ENCODE measurements at places on chromosomes 4 and X.

- DNase-seq: no peak
Observed at GRCh38 chr4:93394545-93395081, 433.9 kb upstream of the ATOH1 start.

DNA sequence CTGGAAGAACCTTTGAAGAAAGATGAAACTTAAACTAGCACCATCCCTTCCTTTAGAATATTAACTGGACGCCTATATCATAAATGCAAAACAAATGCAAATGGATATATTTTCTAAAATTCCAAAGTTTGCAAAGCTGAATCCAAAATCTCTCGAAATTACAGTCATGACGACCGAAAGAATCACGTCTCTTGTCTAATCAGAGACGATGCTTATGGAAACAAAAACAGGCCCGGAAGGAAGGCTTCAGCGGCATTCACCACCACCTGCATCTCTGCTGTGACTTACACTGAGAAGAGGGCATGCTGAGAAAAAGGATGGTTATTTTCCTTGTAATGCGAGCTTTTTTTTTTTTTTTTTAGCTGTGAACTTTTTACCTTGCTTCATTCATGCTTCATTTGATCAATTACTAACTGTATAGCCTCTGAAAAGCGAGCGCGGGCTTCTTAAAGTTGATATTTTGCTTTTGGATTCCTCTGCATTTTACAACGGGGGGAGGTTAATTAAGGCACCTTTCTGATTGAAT lies 209.3 kb downstream of the SOWAHB start:
- no peak for DNase-seq

DNA sequence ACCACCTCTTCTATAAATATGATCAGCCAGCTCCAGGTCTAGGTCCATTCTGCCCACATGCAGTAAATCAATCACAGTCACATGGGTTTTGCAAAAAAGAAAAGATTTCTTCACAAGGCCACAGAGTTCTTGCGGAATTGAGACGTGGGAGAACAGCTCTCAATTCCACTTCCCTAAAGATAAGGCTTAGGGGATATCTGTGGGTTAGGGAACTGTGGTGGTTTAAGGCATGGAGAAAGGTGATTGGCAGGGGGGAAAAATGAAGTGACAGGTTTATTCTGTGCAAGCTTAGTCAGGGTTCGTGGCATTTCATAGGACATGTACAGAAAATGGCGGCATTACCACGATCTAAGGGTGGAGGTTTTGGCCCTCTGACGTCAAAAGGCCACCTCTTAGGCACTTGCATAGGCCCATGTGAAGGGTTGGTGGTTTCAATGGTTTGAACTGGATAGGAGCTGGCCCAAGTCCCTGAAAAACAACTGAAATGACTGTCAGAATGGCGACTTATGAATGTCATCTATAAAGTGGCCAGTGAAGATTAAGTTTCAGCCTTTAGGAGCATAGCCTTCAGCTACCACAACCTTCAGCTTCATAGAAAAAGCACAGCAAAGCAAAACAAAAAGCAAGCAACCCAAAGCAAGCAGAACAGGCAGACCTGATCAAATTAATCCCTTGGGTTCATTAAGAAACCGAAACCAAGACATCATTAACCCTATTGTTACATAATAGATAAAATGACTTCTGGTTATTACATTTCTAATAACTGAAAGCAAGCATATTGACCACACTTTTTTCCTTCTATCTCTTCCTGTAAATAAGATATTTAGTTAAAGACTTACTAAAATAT lies 289.8 kb upstream of the SFRP2 start:
- no peak for DNase-seq

DNA sequence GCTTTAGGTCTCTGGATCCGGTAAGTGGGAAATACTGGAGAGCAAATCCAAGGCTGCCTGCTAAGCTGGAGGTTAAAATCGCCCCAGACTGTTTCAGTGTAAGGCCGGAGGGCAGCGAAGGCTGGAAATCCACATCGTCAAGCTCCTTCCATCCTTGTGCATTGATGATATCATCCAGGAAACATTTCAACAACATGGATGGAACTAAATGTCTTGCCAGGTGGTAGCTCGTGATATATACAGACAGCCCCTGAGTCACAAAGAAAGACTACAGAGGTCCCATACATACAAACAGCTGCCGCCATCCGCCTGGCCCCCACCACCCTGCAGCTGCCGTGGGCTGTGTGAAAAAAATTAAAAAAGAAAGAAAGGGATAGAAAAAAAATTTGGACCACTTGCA lies 148.9 kb upstream of the RBPJ start:
- no peak for DNase-seq

GRCh38 chr4:126486377-126486776 lies 1146.4 kb upstream of the INTU start:
- DNase-seq: no peak

DNA sequence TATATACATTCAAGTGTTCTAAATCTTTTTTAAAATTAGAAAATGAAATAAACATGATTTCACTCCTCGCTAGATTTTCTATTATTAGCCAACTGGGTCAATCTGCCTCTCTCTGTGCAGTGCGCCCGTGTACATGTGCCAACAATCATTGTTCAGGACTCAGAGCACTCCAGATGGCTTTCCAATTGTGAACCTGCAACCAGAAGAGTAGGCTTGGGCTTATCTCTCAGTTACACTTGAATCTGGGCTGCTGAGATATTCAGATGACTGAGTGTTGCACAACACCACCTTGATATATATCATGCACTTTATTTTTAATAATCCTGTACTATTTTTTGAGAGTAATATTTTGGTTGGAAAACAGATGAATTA lies 184.0 kb upstream of the FSTL5 start:
- peak; percentile 59 for DNase-seq

DNA sequence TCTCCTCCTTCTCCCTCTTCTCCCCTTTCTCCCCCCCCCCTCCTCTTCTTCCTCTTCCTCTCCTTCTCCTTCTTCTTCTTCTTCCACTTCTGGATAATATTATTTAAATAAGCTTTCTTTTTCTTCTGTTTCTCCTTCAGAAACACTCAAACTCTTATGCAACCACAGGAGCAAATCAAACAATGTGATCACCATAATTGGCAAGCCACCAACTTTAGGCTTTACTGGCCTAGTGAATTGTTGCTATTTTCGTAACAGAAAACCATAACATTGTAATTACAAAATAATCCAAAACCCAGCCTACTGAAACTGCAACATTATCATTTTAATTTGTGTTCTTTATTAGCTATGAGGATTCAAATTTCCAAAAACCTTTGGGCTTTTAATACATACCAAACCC lies 14.3 kb downstream of the DCAF8L1 start:
- no peak for DNase-seq

DNA sequence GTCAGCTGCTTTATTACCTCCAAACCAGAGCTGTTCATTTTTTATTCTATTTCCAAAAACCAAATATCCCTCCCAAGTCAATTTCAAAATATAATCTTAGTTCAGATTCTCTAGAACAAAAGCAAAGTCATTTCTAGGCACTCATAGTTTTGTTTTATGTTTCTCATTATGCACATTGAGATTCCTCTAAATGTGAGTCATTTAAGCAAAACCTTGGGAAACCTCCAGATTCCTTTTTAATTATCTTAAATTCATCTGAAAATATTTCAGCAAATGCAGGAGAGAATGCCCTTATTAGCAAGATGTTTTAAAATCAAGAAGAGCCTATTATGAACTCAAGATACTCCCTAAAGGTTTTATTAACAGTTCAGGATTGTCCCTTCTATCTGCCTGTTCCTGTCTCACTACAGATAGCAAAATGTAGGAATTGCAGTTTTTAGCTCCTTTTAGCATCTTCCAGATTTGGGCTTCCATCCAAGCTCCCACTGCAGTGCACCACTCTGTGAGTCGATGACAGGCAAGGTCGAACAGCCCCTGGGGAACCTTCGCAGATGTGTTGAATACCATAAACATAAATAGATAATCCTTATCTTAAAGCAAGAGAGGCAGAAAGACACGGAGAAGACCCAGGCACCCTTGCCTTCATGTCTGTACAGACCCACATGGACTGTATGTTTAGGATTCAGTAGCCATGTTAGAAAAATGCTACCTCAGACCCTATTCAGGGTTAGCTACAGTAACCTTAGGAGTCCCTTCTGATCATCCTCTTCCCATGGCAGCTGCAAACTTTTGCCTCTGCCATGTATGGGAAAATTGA lies 11.3 kb upstream of the SLC9A7 start:
- no peak for DNase-seq

- no peak for DNase-seq
Observed at GRCh38 chrX:135489542-135489941, 30.9 kb upstream of the INTS6L start.

GRCh38 chr4:26141911-26142638 lies 178.7 kb upstream of the RBPJ start:
- no peak for DNase-seq

- DNase-seq: no peak
Observed at GRCh38 chr4:109947918-109948317, 35.2 kb downstream of the EGF start.

DNA sequence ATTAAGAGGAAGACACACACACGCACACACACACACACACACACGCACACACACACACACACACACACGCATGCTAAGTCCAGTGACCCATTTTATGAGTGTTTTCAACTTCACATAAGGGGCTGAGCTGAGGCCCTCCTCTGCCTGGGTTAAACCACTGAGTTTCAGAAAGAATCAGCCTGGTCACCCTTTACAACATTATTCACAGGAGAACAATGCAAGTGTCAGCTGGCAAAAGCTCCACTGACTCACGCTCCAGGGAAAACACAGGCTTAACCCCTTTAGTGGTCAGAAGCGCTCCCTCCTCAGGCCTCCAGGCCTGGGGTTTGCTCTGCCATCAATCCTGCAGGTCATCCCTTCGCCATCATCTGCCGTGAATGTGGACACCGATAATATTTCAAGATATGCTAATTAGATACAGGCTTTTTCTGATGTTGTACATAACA lies 46.9 kb downstream of the ACOX3 start:
- no peak for DNase-seq

- DNase-seq: no peak
Observed at GRCh38 chr4:22850630-22851029, 157.9 kb downstream of the GBA3 start.

- DNase-seq: no peak
Observed at GRCh38 chr4:76689145-76689817, 208.7 kb downstream of the SOWAHB start.

DNA sequence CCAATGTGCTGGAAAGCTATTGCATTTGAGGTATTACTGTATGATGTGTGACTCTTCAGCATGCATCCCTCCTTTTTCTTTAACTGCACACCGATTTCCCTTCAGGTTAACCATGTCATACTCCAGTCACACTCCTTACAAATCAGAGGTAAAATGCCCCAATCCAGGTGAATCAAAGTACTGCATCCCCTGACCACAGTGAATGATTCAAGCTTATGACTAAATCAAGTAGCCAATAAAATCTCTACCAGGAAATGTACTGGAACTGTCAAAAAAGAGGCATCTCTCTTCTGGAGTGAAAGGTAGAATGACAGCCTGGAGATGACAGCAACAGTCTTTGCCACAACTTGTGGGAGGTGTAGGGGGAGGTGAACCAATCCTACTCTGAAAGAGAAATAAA lies 10.4 kb downstream of the ADAMTS3 start:
- DNase-seq: no peak

GRCh38 chr4:143364063-143364462 lies 27.4 kb downstream of the GAB1 start:
- DNase-seq: no peak

Measured in cerebellar nuclear complex (tissue), 1 donor.